NCI-H1930 (cell line): ENCODE measurements at places on chromosomes 7 and 10.
A peak's percentile ranks its signal among the peaks of the same experiment; 100 is the strongest.

- no peak for DNase-seq
These were observed 41.1 kb upstream of the CPN1 start for GRCh38 chr10:100122780-100123179.

- DNase-seq = no peak
These were observed 65.5 kb downstream of the CYCS start for GRCh38 chr7:25059576-25059975.

GRCh38 chr7:121286742-121287734, 41.8 kb upstream of the WNT16 start:
- no peak for DNase-seq

- DNase-seq = no peak
These were observed 2.0 kb upstream of the BLVRA start for GRCh38 chr7:43756368-43757072.

DNA sequence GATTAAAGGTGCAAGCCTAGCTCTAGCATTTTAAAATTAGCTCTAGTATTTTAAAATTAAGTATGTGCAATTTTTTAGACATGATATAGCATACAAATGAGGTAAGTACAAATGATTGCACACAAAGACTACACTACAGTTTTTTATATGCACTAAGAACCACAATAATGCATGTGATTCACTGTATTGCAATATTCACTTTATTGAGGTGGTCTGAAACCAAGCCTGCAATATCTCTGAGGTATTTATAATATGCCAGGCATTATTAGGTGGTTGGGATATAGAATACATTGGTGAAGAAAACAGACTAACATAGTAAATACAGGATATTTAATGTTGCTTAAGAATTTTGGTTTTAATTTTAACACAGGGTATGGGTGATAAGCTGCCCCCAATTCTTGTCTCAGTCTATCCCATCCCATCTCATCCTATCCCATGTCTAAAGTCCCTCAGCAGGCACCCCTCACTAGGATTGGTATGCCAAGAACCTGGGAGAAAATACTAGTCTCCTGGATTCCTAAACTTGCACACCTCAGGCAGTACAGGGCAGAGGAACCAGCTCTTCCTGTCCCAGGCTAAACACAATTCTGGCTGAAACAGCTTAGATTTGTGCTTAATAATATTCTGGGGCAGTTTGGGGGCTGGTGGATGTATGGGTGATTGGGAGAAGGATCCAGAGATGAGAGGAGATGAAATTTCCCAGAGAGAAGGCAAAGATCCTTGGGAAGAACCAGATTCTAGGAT, 90.4 kb downstream of the HIPK2 start:
- DNase-seq = no peak

DNA sequence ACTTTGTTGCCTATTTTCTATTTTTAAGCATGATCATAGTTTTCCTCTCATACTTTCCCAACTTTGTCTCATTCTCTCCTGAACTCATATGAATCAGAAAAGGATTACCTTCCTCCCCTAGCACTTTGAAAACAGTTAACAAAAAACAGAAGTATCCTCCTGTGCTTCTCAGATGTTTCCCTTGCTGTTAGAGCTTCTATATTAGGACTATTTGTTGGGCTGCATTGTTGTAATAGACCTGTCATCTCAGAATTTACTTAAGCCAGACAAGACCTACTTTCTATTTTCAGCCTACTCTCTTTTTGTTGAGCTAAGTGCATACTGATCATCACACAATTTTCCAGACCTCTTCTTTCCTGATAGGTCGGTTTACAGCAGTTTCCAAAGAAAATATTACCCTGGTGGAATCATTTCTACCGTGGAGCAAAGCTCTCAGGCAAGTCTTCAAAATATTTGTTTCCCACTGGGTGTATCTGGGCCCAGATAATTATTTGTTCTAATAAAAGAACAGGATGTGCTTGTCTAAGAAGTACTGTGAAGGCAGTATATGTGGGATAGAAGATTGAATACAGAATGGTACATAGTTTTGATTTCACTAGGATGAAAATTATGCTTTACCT, 411.9 kb upstream of the KLF6 start:
- no peak for DNase-seq

GRCh38 chr10:103512591-103513379, 19.3 kb downstream of the NEURL1 start:
- DNase-seq = no peak

GRCh38 chr7:36820527-36821170, 96.4 kb upstream of the AOAH start:
- no peak for DNase-seq

DNA sequence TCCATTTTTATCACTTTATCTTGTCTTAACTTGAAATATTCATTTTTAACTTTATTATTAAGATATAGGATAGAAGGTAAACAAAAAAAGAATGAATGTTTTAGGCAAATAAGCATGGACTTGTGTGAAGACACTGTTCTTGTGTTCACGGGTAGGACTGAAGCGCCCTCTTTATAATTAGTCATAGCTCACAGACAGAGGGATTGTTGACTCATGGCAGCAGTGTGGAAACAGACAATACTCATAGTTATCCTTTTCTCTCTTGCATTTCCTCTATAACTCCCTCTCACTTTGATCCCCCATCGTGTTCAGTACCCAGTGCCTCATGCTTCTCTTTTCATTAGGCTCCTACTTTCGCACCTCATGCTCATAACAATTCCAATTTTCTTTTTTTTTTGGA, 731.8 kb downstream of the PHTF2 start:
- DNase-seq = peak; percentile 79

DNA sequence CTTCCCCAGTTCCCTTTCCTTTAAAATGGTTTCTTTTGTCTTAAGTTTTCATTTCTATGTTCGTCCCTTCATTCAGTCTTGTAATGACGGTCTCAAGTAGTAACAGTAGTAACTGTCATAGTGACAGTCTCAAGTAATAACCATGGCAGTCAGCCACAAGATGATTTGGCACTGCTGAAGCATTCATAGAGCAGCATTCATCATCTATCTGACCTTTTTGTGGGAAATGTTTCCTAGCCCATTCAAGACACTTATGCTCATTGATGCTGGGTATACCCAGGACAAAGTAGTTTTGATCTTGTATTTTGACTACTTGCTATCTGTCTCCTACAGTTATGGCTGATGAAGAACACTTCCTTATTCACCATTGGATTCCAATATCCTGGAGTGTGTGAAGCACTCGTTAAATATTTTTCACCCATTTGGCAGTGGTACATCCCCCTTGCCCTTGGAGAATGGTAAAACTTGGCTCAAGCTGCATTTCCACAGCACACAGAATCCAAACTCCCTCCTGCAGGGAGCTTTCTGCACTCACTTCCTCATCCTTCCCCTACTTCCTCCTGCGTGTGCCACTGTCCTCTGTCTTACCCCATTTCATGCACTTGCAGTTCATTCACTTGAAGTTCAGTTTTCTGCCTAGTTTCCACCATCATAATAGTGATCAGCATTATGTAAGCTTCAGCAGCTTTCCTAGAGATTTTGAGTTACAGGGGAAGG, 19.0 kb downstream of the GIMAP4 start:
- DNase-seq = no peak

GRCh38 chr10:29435809-29436501, 147.1 kb downstream of the LYZL1 start:
- no peak for DNase-seq
